Ovary (tissue), 10 donors: ENCODE measurements at places on chromosomes 6 and 20. TPM values are rescaled to one million over a fixed set of nuclear protein-coding genes. Genes with fewer than 3 reads are reported as not detected.

Gene OSER1
- total RNA-seq = 39.5 TPM

Gene CST5
- total RNA-seq = not detected

Gene PLA2G7
- 0.18 TPM for total RNA-seq

- no peak for DNase-seq
- H3K27ac ChIP-seq = no peak overlapping the region
- H3K36me3 ChIP-seq = no peaks in the 10 kb centered on the region
- no peak overlapping the region for H3K4me3 ChIP-seq
Measured at GRCh38 chr6:45728674-45729073, 287.0 kb downstream of the CLIC5 start.

DNA sequence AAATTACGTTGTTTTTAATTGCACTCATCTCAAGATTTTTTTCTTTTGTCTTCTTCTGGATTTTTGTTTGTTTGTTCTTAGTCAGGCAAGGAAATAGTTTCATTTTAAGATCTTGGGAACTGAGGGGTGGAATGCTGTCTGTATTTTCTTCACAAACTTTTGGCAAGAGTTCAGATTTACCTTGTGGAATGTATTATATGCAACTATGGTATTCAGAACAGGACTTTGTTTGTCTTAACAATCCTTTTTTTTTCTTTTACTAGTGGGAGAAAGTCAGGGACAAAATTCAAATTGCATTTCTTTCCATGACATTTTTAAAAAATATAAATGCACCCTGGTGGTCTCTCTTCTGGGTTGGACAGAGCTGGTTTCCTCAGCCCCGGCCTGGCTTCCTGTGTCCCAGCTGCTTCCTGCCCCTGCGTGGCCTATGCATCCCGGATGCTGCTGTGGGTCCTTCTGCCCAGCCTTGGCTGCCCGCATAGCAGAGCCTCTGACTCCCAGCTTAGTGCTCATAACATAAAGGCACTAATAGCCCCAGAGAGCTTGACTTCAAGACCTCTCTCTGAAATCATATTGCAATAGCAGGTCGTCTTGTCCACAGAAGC, 520.7 kb downstream of the QKI start:
- no peaks in the 10 kb centered on the region for H3K36me3 ChIP-seq
- H3K4me1 ChIP-seq = no peaks in the 10 kb centered on the region
- H3K27ac ChIP-seq = no peak overlapping the region

- no peaks in the 10 kb centered on the region for H3K27me3 ChIP-seq
- no peak for DNase-seq
- no peaks in the 10 kb centered on the region for H3K36me3 ChIP-seq
- no peak overlapping the region for H3K4me3 ChIP-seq
- H3K4me1 ChIP-seq = no peaks in the 10 kb centered on the region
Measured at GRCh38 chr6:25275436-25275835, 3.7 kb upstream of the CARMIL1 start.

- H3K36me3 ChIP-seq = no peaks in the 10 kb centered on the region
- DNase-seq = no peak
- H3K27ac ChIP-seq = no peak overlapping the region
- H3K27me3 ChIP-seq = no peaks in the 10 kb centered on the region
Measured at GRCh38 chr6:64289931-64290330, 654.3 kb downstream of the PHF3 start.

DNA sequence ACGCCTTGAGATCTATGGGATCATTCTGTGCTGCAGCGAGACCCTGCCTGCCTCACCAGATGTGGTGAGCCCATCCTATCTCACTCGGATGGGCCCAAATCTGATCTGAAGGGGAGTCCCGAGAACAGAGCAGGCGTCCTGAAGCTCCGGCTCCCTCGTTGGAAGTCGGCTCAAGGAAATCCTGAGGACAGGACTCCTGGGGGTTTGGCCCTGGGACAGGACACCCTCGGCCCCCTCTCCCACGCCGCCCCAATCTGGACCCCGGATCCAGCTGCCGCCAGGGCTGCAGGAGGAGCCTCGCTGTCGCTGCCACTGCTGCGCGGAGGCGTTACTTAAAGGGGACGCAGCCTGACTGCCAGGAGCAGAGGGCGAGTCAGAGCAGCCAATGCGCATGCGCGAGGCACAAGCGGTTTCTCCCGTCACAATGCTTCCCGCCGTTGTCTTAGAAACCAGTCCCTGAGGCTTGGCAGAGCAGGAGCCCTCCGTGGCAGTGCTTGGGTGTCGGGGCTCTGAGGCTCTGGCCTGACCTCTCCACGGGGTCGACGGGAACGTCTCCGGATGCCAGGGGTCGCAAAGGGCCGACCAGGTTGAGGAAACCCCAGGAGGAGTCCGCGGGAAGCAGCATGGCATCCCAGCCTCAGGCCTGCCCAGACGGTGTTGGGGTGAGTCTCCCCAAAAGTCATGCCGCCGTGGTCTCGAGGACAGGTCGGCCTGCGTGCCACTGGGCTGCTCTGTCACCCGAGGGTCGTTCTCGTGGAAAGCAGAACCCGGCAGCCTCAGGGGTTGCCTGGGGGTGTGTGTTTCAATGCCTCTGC, 1567.8 kb upstream of the DEFB115 start:
- no peaks in the 10 kb centered on the region for H3K27me3 ChIP-seq
- no peaks in the 10 kb centered on the region for H3K4me1 ChIP-seq
- no peak overlapping the region for H3K27ac ChIP-seq
- DNase-seq = no peak
- H3K36me3 ChIP-seq = no peaks in the 10 kb centered on the region
